ENCODE measurements at places on chromosomes 6 and 20.

DNA sequence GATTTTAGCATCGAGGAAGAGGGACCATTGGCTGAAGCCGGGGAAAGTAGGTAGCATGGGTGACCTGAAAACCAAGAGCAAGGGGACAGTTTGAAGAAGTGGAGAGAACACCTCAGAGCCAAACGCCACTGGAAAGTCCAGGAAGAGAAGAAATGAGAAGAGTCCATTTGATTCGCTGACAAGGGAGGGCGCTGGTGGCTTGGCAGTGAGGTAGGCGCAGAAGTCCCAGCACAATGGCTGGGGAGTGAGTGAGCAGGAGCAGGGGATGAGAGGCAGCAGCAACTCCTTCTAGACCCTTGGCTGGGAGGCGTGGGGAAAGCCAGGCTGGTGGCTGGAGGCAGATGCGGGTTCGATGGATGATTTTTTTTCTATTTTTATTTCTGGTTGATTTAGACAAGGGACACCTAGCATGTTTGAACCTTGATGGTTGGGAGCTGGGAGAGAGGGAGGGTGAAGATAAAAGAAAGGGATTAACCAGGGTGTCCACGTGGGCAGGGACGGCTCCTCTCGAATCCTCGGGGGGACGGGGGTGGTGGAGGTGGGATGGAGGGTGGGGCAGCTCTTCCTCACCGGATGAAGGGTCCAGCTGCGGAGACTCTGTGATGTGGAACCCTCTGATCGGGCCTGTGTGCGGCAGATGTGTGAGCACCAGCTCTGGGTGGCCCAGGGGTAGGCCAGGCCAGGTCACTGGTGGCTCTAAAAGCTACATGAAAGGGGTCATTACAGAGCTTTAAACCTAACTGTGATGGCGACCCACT is 164.2 kb downstream of the NFATC2 start:
- DNase-seq: no peak

GRCh38 chr6:163263196-163263595 is 151.3 kb upstream of the QKI start:
- DNase-seq: peak; percentile 54

DNA sequence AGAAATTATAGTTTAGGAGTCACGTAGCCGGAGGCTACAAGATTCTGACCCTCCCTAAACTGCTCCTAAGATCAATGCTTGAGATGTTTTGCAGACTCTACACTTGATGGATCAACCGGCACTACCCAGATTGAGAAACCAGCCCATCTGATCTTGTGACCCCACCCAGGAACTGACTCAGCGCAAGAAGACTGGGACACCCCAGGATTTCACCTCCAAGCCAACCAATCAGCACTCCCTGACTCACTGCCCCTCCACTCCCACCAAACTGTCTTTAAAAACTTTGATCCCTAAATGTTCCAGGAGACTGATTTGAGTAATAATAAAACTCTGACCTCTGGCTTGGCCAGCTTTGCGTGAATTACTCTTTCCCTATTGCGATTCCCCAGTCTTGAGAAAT is 99.8 kb downstream of the OPRM1 start:
- DNase-seq: no peak

DNA sequence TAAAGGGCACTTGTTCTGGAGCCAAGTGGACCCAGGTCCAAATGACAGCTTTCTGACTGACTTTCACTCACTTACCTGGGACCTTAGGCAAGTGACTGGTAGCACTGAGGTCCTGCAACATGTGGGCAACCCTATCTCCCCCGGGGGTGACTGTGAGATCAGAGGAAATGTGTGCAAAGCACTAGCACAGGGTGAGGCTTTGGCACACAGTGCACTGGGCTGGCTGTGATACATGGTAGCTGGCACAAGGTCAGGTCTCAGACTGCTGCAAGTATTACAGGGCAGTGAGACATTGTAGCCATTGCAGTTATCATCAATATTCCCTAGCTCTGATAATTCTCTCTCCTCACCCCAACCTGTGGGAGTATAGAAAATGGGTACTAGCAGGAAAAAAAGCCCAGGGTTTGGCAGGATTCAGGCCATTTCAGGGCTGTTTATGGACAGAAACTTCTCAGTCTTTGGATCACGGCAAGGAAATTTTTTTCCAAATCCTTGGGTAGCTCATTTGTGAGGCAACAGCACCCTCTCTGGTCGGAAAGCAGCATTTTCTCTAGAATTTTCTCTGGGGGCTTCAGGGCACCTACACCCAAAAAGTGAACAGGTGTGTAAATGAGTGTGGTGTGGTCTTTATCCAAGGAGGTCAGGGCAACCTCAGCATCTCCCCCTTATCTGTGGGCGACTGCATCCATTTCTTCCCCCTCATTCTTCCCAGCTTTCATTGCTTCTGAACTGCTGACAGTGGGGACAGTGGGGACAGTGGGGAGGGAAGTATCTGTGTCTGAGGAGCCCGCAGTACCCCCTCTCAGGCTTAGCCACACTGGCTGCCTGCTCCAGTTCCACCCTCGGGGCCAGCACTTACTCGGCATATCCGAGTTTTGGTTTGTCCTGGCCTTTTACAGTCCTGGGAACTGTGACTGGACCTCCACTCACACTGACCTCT is 148.7 kb upstream of the PHACTR3 start:
- DNase-seq: peak; percentile 3

GRCh38 chr6:2725999-2726567 is 24.6 kb downstream of the MYLK4 start:
- DNase-seq: peak; percentile 91

DNA sequence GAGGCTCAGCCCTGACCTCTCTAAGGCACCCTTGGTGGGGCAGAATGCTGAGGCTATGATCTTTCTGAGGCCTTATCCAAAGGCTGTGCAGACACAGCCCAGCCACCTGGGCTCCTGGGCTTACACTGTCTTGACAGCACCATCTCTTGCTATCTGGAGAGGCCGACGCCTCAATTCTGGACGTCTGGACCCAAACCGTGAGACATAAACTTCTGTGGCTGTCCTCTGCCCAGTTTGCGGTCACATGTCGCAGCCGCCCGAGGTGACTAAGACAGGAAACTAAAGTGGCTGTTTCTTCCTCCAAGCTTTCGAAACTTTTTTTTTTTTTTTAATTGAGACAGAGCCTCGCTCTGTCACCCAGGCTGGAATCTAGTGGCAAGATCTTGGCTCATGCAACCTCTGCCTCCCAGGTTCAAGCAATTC is 49.3 kb downstream of the PRR18 start:
- no peak for DNase-seq

GRCh38 chr20:32858189-32858588 is 534 bp upstream of the EFCAB8 start:
- no peak for DNase-seq

DNA sequence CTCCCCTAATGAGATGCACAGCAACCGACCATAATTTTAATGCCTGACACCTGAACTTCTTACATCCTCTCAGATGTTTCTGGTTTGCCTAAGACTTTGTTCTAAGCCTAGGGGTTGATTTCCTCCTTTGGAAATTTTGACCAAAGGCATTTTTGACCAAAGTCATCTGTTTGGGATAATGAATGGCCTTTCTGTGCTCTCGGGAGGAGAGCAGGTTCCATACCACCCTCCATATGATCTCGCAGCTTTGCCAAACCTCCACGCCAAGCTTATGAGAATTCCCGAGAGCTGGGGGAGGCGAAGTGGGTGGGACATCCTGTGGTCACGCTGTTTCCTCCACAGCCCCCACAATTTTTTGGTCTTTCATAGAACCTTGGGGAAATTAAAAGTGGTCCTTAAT is 91.7 kb downstream of the SCML4 start:
- no peak for DNase-seq

DNA sequence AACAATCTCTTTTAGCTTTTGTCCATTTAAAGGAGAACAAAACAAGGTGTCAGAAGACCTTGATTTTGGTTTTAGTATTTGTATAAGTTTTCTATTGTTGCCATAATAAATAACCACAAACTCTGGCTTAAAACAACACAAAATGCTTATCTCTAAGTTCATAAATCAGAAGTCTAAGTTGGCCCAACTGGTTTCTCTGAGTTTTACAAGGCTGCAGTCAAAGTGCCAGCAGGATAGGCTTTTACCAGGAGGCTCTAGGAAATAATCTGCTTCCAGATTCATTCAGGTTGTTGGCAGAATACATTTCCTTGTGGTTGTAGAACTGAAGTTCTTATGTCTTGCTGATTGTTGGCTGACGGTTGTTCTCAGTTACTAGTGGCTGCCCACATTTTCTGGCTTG is 147.2 kb upstream of the HMGCLL1 start:
- DNase-seq: no peak

DNA sequence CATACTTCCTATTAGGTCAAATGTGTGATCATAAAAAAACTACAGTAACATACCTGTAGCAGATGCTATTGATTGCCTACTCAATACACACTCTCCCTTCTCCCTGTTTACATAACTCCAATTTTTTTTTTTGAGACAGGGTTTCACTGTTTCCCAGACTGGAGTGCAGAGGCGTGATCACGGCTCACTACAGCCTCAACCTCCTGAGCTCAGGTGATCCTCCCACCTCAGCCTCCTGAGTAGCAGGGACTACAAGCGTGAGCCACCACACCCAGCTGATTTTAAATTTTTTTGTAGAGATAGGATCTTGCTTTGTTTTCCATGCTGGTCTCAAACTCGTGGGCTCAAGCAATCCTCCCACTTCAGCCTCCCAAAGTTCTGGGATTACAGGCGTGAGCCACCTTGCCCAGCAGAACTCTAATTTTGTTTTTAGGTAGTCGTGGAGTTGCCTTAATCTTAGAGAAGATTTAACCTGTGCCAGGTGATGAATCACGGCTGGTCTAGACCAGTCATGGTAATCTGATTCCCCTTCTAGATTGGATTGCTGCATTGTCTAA is 14.0 kb upstream of the KIF3B start:
- no peak for DNase-seq

GRCh38 chr6:3310051-3310448 is 51.3 kb downstream of the PSMG4 start:
- DNase-seq: no peak

DNA sequence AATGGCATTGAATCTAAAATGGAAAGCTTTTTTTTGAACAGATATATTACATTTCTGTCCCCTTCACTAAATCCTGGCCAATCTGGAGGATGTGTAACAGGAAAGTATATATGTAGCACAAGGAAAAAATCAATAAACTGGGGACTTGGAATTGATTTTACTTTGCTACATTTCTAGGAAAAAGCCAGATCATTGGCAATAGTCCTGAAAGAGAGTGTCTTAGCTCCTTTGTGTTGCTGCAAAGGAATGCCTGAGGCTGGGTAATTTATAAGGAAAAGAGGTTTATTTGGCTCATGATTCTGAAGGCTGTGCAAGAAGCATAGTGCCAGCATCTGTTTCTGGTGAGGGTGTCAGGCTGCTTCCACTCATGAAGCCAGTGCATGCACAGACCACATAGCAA is 574.9 kb downstream of the HTR1B start:
- DNase-seq: no peak

GRCh38 chr6:92767101-92767500 is 652.3 kb downstream of the EPHA7 start:
- no peak for DNase-seq

DNA sequence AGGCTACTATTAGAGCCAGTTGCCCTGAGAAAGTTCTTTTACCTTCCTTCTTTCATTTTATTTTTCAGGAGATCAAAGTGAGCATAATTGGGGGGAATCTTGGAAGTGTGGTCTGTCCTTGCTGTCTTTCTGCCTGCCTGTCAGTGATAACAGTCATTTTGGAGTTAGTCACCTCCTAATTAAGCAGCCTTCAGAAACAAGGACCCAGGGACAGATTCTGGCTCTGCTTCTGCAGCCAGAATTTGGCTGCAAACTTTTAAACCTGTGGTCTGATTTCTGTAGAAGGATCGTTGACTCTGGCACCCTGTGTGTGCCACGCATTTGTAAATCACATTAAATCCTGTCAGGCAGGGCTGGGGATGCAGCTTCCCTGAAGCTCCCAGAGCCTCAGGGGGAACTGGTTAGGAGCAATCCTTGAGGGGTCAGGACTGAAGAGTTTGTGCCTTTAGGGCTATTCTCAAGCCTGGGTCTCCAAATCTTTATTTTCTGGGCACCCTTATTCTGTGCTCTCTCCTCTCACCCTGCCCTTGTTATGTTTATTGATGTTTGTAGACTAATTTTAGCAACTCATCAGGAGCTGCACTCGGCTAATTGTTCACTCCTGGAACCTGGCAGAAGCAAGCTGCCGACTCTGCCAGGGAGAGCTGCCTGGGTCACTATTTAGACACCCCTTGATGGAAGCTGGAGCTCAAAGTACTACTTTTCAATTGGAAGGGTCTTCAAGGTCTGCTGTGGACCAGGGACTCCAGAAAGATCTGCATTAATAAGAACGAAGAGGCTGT is 6.8 kb downstream of the NOX3 start:
- DNase-seq: no peak

All from cardiac fibroblast (primary cell).